NCI-H1417 treated with DMSO at 0.1 percent for 48 hours (cell line): ENCODE measurements at places on chromosomes 1 and 21.

DNA sequence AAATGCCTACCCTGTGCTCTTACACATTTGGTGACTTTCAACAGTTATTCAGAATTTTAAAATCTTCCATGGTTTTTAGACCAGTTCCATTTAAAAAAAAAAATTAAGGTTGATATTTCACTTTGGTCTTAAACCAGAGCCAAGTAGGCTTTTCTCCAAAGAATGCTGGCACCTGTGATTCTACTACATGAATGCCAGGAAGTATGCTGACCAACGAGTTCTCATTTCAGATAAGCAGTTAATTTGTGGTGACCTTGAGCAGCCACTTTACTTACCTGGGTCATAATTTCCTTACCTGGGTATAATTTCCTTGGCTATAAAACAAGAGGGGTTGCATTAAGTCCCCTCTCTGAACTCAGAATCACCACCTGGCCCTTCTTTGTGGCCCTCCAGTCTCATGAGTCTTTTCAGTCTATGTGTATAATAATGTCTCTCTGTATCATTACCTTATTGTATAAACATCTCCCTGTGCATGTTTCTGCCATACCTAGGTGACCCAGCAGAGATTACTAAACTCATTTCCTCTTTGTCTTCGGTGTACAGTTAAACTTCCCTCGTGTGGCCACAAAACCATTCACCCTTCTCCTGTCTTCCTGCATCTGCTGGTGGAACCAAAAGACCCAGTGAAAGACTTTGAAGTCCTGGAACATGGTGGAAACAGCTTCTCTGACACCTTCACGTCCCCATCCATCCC, 139.1 kb upstream of the DPT start:
- DNase-seq: no peak

DNA sequence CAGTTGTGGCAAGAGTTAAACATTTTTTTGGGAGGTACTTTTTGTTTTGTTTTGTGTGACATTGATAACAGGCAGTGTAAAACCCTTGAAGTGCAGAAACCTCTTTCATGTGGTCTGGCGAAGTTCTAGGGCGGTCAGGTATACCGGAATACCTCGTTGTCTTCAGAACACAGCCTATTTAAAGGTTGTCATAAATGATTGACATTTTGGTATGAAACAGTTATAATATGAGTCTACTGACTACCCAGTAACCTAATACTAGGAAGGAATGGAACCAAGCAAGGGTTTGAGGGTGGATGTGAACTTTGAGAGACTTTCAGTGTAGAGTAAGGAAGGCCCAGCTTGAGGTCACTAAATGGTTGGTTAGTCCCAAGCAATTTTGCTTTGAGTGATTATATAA, 40.5 kb downstream of the PATJ start:
- DNase-seq: no peak

DNA sequence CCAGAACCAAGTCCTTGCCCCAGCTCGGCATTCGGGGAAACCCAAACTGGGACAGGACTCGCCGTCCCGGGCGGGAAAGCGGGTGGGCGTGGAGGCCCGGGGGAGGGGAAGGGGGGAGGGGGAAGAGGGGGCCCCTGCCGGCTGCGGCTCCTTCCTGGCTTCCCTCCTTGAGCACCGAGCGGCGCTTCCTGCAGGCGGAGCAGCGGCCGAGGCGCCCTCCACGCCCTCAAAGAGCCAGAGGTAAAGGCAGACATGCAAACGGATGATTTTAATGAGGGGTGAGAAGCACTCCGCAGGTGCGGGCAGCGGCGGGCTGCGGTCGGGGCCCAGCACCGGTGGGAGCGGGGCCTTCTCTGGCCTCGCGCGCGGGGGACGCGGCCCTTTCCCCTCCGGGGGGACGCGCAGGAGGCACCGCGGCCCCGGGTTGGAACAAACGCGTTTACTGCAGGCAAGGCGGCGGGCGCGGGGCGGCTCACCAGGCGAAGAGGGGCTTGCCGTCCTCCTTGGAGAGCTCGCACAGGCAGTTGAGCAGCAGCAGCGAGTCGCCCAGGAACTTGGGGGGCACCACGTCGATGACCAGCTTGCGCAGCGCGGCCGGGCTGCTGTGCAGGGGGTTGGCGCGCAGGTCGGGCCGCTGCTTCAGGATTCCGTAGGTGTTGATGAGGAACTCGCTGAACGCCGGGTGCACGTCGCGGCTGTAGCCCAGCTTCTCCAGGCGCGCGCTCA, 5.7 kb upstream of the FTCD start:
- DNase-seq: no peak

- peak; percentile 65 for DNase-seq
Measured at GRCh38 chr1:52553362-52554266, 722 bp upstream of the TUT4 start.

GRCh38 chr1:236733653-236734052, 47.4 kb downstream of the ACTN2 start:
- no peak for DNase-seq

DNA sequence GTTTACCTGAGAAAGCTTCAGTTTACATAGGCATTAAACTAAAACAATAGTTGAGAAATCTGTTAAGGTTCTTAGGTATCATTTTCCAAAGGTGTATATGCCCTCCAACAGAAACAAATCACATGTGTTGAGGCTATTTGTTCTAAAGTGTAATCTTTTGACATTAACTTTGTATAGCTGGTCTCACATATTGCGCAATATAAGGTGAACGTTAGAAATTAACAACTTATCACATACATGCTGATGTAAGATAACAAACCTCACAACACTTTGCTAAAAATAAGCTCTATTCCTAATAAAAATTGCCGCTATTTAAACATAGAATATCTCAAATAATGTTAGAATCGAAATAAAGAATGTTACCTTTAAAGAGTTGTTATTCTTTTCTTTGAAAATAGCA, 340.6 kb downstream of the SRGAP2C start:
- no peak for DNase-seq

DNA sequence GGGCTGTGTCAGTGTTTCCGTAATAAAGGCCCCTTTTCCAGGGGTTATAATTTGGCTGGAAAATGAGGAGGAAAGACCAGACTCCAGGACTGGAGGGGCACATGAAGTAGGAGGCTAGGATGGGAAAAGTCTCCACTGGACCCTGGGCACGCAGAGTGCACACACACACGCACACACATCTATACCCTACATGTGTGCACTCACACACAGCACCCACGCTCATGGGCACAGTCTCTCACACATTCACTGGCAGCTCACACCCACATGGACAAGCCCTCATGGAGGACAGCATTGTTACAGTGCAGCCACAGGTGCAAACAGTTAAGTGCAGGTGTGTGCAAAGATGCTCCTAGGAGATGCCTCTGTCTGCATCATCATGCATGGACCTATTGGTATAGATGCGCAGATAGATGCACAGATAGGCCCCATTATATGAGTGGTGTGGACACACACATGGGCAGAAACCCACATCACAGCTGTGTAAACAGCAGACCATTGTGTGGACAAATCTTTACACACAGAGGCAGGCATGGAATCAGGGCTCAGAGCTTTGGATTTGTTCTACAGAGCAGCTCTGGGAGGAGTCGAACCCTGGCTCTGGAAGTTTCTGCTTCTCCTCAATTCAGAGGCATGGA, 9.1 kb upstream of the RUNX3 start:
- DNase-seq: no peak

DNA sequence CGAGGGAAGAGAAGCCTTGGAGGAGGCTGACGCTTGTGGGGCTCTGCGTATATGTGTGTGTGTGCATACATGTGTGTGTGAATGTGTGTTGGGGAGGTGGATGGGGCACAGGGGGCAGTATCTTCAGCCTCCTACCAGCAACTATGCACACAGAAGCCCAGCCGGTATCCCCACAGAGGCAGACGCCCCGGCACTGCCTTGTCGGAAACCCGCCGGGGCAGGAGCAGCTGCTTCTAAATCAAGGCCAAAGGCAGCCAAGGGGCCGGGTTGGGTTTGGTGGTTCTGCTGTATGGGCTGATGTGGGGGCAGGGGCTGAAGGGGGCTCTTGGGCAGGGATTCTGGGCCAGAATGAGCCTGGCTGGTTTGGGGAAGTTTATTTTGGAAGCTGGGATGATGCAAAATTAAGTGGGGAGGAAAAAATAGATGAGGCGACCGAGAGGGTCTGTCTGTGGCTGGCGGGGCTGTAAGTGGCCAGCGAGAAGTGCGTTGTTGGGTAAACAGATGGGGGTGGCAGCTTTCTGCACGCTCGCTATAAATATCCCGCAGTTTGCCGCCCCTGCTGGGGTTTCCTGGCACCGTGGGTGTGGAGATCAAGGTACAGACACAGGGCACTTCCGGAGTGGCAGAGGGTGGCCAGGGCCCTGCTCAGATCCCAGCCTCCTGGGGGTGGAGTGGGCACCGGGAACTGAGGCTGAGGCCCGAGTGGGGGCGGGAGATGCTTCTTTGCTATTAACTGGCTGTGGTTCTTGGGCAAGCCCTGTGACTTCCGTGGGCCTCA, 11.0 kb upstream of the WNT4 start:
- no peak for DNase-seq

DNA sequence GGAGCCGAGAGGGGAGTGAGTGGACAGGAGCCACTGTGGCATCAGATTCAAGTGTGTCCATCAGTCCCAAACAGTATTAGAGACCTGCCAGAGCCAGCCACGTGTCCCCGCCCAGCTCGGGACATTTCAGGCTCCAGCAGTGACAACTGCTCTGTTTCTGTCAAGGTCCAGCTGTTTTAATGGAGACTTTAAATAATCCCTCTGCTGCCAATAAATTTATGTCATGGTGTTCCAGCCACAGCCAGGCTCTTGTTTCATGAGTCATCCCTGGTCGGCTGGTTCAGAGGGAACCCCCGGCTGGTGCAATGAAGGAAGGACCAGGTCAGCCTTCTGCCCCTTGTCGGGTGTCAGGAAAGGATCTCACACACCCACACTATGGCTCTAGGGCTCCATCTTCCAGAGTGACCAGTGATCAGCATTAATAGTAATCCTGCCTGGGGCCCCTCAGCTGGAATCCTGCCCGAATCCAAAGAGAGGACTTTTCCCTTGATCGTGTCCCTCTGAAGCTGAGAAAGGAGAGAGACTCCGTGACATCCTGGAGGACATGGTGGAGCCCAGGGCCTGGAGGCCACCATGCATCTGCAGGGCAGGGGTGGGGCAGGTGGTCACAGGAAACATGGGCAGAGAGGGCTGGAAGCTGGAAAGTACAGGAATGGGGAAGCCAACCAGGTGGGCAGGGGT, 197.3 kb downstream of the MATN1 start:
- DNase-seq: no peak

GRCh38 chr1:40774266-40774998, 9.2 kb upstream of the KCNQ4 start:
- DNase-seq: no peak
